ENCODE measurements at places on chromosomes 11 and 22.

DNA sequence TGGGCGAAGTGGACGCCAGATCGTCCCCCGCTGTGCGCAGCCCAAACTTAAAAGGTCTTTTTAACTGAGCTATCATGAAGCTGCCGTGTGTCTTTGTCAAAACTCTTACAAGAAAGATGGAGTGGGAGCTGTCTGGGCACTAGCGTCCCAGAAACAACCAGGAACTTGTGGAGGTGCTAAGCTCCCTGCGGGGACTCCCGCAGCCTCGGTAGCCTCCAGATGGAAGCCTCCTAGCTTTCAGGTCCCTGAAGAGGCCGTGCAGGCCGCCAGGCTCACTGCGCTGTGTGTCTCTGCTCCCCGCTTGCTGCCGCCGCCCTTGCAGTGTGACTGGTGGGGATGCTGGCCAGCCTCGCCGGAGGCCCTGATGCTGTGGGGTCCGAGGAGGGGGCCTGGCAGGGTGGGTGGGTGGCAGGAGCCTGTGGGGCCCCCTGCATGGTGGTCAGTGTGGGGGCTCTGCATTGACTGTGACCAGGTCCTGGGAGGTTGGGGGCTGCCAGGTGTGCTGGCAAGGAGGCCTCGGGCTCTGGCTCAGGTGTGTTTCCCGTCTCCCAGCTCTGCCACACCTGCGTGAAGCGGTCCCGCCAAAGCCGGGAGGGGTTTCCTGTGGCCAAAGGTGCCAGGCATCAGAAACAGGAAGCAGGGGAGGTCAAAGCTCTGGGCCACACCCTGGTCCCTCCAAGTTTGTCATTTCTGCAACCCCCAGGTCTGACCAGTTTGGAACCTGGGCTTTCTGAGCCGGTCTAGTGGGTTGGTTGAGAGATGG is 1.2 kb downstream of the TRABD start:
- no peak for DNase-seq

DNA sequence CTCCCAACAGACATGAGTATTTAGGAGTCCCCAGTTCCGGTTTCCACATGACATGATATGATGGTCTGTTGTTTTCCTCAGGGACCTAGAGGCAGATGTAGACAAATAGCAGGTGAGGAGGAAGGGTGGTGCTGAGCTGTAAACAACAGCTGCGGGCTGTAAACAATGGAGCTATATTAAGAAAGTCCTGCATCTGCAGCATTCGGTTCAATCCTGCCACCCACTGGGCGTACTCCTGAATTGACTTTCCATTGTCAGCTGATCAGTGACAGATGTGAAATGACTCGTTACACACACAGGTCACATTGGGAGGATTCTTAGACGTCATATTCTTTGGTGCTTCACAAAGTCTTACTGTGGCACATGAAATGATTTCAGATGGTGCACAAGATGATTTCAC is 26.8 kb upstream of the RAG1 start:
- DNase-seq = no peak

DNA sequence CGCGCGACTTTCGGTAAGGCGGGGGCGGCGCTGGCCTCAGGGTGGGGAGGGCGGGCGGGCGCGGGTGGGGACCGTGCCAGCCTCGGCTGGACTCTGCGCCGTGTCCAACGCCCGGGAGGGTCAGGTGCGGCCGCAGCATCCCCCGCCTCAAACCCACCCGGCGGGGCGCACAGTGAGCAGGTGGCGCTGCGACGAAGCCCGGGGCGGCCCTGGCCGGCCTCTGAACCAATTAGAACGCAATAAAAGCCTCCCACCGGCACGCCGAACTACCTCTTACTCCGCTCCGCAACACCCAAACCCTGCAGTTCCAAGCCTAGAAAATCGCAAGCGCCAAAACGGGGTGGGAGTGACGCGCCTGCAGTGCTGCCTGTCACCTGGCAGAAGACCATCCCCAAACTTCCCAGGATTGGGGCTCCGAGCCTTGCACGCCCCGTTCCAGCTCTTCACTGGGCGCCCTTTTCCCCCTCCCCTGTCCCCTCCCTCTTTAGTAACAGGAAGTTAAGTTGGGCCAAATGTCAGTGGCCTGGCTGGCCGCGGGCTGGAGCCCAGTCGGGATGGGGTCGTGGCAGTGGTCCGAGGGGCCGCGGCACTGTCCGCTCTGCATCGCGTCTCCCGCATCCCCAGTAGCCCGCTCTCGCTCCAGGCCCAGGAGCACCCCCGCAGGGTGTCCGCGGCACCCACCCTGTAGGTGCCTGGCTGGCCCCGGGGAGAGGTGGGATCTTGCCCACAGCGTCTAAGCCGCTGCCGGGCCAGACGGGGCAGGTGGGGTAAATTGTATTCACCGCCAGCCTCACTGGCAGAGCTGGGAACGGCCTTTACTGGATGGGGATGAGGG is 541 bp downstream of the MICAL2 start:
- DNase-seq = no peak

DNA sequence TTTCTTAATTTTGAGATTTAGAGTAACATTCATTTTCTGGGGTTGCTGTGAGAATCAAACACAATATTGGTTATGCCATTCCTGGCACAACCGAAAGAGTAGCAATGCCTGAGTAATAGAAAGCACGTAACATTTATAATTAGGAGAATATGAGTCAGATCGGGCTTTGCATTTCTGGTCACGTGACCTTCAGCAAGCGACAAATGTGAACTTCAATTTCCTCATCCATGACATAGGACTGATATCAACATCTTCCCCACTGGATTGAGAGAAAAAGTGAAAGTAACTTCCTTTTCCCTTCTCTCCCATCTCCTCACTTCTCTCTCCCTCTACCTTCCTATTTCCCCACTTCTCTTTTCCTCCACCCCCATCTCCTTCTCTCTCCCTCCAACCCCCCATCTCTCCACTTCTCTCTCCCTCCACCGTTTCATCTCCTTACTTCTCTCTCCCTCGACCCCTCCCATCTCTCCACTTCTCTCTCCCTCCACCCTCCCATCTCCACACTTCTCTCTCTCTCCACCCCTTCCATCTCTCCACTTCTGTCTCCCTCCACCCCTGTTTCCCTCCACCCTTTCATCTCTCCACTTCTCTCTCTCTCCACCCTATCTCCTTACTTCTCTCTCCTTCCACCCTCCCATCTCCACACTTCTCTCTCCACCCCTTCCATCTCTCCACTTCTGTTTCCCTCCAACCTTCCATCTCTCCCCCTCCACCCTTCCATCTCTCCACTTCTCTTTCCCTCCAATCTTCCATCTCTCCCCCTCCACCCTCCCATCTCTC is 33.5 kb upstream of the CAT start:
- no peak for DNase-seq

DNA sequence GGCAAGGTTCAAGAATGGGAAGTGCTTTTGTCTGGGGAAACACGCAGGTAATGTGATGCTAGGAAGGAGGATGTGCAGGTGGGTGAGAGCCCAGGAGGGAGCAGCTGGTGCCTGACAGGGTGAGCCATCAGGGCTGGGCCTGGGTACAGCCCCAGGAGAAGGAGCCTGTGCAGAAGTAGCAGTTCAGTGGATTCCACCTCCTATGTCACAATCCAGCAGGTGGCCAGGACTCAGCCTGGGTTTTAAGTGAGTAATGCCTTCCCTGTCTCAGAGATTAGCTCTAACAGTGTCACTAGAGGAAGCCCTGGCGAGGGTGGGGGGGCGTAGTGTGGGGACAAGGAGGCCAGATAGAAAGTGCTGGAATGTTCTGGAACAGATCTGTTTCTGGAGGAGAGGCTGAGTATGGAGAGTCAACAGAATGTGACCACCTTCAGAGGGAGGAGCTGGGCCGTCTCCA is 8.1 kb downstream of the RIC8A start:
- no peak for DNase-seq
